ENCODE measurements at places on chromosomes 12 and 14. TPM values are rescaled to one million over a fixed set of nuclear protein-coding genes. Genes with fewer than 3 reads are reported as not detected.

- H3K4me1 ChIP-seq, result peaks cover 26% of the 10 kb centered on the region
- H3K27ac ChIP-seq, result peak overlapping the region; percentile 75
- DNase-seq, result peak; percentile 20
- H3K4me3 ChIP-seq, result peak overlapping the region; percentile 68
- H3K36me3 ChIP-seq, result no peaks in the 10 kb centered on the region
Measured at GRCh38 chr12:1795221-1795784, 25.1 kb upstream of the LRTM2 start.

- DNase-seq, result no peak
- no peaks in the 10 kb centered on the region for H3K36me3 ChIP-seq
- no peak overlapping the region for H3K27ac ChIP-seq
- no peak overlapping the region for H3K4me3 ChIP-seq
Measured at GRCh38 chr12:3055026-3055703, 22.0 kb upstream of the TSPAN9 start.

DNA sequence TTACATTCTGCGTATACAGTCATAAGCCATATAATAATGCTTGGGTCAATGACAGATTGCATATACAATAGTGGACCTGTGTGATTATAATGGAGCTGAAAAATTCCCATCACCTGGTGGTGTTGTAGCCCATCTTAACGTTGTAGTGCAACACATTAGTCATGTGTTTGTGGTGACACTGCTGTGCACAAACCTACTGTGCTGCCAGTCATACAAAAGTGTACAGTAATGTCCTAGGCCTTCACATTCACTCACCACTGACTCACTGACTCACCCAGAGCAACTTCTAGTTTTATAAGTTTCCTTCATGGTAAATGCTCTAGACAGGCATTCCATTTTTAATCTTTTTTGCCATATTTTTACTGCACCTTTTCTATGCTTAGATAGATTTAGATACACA, 194.8 kb upstream of the SEL1L start:
- H3K27ac ChIP-seq, result no peak overlapping the region
- no peak for DNase-seq
- H3K27me3 ChIP-seq, result peaks cover 2% of the 10 kb centered on the region
- no peak overlapping the region for H3K4me3 ChIP-seq
- H3K4me1 ChIP-seq, result no peaks in the 10 kb centered on the region
- H3K36me3 ChIP-seq, result no peaks in the 10 kb centered on the region

DNA sequence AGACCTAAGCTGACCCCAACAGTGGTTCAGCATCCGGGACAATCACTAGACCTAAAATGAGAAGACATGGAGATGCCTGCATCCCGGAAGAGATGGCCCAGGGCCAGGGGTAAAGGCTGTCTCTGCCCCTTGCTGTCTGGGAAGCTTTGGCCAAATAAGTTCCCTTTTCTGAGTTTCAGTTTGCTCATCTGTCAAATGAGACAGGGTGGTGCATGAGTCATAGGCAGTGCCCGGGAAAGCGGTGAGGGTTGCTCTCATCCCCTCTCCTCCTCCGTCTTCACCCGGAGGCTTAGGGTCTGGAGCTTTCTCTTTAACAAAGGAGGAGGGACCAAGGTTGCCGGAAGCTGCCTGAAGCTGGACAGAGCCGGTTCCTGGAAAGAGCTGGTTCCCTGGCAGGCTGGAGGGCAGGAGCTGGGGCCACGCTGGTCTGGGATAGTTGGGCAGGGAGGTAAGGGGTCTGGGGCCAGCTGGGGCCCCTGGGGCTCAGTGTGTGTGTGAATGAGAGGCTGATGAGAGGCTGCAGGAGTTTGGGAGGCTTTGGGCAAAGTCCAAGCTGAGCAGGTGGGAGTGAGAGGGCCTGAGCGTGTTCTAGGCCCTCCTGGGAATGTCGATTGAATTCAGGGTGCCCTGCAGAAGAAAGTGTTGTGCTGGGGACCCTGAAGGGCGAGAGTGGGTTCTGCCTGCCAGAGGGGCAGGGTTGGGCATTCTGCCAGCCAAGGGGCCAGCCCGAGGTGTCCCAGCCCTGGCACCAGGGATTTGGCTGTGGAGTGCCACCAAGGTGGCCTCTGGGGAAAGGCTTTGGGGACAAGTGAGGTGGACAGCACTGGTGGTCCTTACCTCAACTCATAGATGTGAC, at the start of gene SDSL:
Gene SDSL, plus strand, starts transcription at position 351 of the 856 bp plus-strand sequence. CDS start 5,603 bp downstream, outside the sequence.
- peak within 1 kb of the TSS; percentile 94 for H3K4me3 ChIP-seq
- H3K27me3 ChIP-seq, result peaks cover 11% of the 10 kb centered on the region
- DNase-seq, result peak; percentile 47
- no peaks in the 10 kb centered on the region for H3K36me3 ChIP-seq

Gene SLC10A1
- not detected for total RNA-seq

DNA sequence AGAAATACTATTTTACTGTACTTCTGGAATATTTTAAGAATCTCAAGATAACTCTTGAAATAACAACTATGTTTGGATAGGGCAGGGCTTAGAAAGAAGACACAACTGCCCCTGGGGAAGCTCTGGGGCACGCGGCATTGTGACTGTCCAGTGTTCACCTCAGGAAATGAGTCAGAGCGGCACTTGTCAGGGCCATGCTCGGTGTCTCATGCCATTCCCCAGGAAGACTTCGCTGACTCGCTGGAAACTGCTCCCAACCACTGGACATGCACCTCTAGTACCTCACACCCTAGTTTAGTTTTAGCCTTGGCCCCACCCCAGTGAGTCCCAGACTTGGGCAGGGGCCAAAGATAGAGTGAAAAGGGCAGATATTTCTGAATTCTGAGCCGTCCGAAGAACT, 192.0 kb downstream of the TTC7B start:
- H3K27me3 ChIP-seq, result no peaks in the 10 kb centered on the region
- no peaks in the 10 kb centered on the region for H3K36me3 ChIP-seq
- H3K27ac ChIP-seq, result no peak overlapping the region

Gene ACSS3
- total RNA-seq, result not detected

Gene ESPL1
- 90.5 TPM for total RNA-seq

GRCh38 chr12:100154474-100155247, 12.0 kb upstream of the BLTP3B start:
- no peaks in the 10 kb centered on the region for H3K27me3 ChIP-seq
- H3K4me1 ChIP-seq, result peaks cover 3% of the 10 kb centered on the region
- peak overlapping the region; percentile 4 for H3K27ac ChIP-seq
- no peak overlapping the region for H3K4me3 ChIP-seq
- peak; percentile 81 for DNase-seq

Gene ZC2HC1C
- 1.5 TPM for total RNA-seq

DNA sequence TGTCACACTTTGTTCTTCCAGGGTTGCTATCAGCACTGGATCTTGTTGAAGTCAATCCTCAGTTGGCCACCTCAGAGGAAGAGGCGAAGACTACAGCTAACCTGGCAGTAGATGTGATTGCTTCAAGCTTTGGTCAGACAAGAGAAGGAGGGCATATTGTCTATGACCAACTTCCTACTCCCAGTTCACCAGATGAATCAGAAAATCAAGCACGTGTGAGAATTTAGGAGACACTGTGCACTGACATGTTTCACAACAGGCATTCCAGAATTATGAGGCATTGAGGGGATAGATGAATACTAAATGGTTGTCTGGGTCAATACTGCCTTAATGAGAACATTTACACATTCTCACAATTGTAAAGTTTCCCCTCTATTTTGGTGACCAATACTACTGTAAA, 23.7 kb downstream of the VTI1B start:
- H3K4me1 ChIP-seq, result no peaks in the 10 kb centered on the region
- no peak for DNase-seq
- no peaks in the 10 kb centered on the region for H3K27me3 ChIP-seq
- no peak overlapping the region for H3K27ac ChIP-seq

- H3K4me1 ChIP-seq, result no peaks in the 10 kb centered on the region
- H3K27ac ChIP-seq, result no peak overlapping the region
- H3K4me3 ChIP-seq, result no peak overlapping the region
- peaks cover 14% of the 10 kb centered on the region for H3K27me3 ChIP-seq
Measured at GRCh38 chr12:131491916-131492490, 218.9 kb upstream of the SFSWAP start.

GRCh38 chr14:101908795-101909194, 55.6 kb upstream of the DYNC1H1 start:
- H3K27me3 ChIP-seq, result no peaks in the 10 kb centered on the region
- no peak overlapping the region for H3K27ac ChIP-seq
- DNase-seq, result no peak
- H3K4me3 ChIP-seq, result no peak overlapping the region

GRCh38 chr12:211142-211465, 2.9 kb downstream of the SLC6A12 start:
- peaks cover 16% of the 10 kb centered on the region for H3K27me3 ChIP-seq
- H3K4me3 ChIP-seq, result no peak overlapping the region
- no peak for DNase-seq
- no peaks in the 10 kb centered on the region for H3K36me3 ChIP-seq

GRCh38 chr14:33114331-33114730, 175.7 kb downstream of the NPAS3 start:
- no peak overlapping the region for H3K4me3 ChIP-seq
- H3K27me3 ChIP-seq, result no peaks in the 10 kb centered on the region
- no peak for DNase-seq
- H3K36me3 ChIP-seq, result no peaks in the 10 kb centered on the region
- no peak overlapping the region for H3K27ac ChIP-seq

GRCh38 chr12:94230357-94230905, 82.1 kb downstream of the PLXNC1 start:
- peak overlapping the region; percentile 36 for H3K27ac ChIP-seq
- peaks cover 9% of the 10 kb centered on the region for H3K4me1 ChIP-seq
- H3K4me3 ChIP-seq, result peak overlapping the region; percentile 52
- peaks cover 60% of the 10 kb centered on the region for H3K36me3 ChIP-seq

DNA sequence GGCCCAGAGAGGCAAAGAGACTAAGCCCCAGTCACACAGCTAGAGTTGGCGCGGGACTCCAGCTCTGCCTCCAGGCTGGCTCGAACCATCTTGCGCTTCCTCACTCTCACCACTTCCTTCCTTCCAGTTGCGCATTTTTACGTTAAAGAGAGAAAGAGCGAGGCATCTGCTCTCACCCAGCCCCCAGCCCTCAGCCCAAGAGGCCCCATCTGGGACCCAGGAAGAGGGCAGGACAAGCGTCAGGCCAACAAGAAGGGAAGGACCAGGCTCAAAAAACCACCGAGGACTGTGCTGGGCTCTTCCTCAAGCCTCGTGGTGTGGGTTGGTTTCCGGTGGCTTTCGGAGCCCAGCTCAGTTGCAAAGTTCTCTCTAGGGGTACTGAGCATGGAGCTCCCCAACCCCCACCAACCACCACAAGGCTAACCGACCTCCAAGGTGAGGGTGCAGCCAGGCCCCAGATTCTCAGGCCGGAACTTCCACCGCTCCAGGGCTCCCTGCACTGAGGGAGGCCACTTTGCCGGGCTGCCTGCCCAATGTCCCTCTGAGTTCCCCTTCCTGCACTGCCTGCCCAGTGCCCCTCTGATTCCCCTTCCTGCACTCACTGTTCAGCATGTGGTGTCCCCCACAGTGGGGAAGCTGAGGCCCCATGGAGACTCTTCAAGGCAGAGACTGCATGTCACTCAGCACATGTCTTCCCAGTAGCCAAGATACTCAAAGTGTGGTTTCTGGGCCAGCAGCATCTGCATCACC, 35.9 kb downstream of the TESC start:
- peaks cover 67% of the 10 kb centered on the region for H3K4me1 ChIP-seq
- H3K36me3 ChIP-seq, result peaks cover 15% of the 10 kb centered on the region
- peak overlapping the region; percentile 97 for H3K27ac ChIP-seq
- peak; percentile 82 for DNase-seq
- no peaks in the 10 kb centered on the region for H3K27me3 ChIP-seq
- peak overlapping the region; percentile 78 for H3K4me3 ChIP-seq

Gene CLECL1
- 1.0 TPM for total RNA-seq

Gene KLHL33
- 3.6 TPM for total RNA-seq

DNA sequence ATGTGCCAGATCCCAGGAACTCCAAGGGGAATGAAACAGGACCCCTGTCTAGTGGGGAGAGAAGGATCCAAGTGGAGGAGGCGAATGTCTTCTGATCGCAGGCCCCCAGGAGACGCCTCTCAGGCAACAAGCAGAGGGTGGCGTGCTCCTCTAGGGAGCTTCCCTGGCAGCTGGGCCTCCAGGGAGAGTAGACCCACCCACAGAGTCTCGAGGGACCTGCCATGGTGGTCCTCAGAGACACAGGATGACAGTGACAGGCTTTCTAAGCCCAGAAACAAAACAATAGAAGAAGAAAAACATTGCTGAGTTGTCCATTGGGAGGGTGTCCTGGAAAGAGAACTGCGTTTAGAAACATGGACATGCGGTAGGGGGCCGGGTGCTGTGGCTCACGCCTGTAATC, 140.6 kb upstream of the MAP1LC3B2 start:
- H3K27ac ChIP-seq, result no peak overlapping the region
- H3K36me3 ChIP-seq, result peaks cover 1% of the 10 kb centered on the region
- no peak overlapping the region for H3K4me3 ChIP-seq
- DNase-seq, result no peak
- no peaks in the 10 kb centered on the region for H3K4me1 ChIP-seq

DNA sequence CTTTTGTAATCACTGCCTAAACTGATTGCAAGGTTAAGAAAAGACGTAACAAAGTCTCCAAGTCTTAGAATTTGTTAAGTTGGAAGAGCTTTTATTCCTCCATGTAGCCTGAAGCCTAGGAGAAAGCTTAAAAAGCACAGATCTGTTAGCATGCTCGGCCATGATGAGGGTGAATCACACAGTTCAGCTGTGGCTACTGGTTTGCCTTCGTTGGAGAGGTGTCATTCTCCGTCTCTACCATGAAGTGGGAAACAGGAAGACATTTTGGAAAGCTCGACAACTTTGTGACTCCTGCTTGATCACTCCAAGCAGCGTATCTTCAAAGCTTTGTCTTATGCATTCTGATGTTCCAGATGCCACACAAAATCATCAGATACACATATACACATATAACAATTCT, 27.1 kb downstream of the DCP1B start:
- no peak overlapping the region for H3K4me3 ChIP-seq
- H3K27me3 ChIP-seq, result no peaks in the 10 kb centered on the region
- DNase-seq, result no peak
- H3K27ac ChIP-seq, result no peak overlapping the region
- no peaks in the 10 kb centered on the region for H3K4me1 ChIP-seq
- peaks cover 1% of the 10 kb centered on the region for H3K36me3 ChIP-seq

- H3K4me3 ChIP-seq, result no peak overlapping the region
- peaks cover 2% of the 10 kb centered on the region for H3K36me3 ChIP-seq
- no peaks in the 10 kb centered on the region for H3K27me3 ChIP-seq
- DNase-seq, result no peak
- H3K27ac ChIP-seq, result no peak overlapping the region
- no peaks in the 10 kb centered on the region for H3K4me1 ChIP-seq
Measured at GRCh38 chr12:14852880-14853279, 9.6 kb upstream of the ART4 start.

GRCh38 chr14:104210817-104211195, 72.4 kb downstream of the KIF26A start:
- no peak overlapping the region for H3K27ac ChIP-seq
- H3K27me3 ChIP-seq, result peaks cover 1% of the 10 kb centered on the region
- no peaks in the 10 kb centered on the region for H3K4me1 ChIP-seq
- H3K4me3 ChIP-seq, result no peak overlapping the region

Gene RAPGEF3
- 0.94 TPM for total RNA-seq

Gene LBHD2
- not detected for total RNA-seq

- peaks cover 30% of the 10 kb centered on the region for H3K36me3 ChIP-seq
- no peak for DNase-seq
- H3K4me3 ChIP-seq, result no peak overlapping the region
- peaks cover 28% of the 10 kb centered on the region for H3K4me1 ChIP-seq
- no peaks in the 10 kb centered on the region for H3K27me3 ChIP-seq
Measured at GRCh38 chr14:63896278-63896720, 43.5 kb downstream of the SYNE2 start.

Gene PAX9
- total RNA-seq, result not detected

Data from activated naive CD8-positive, alpha-beta T cell treated with anti-CD3 and anti-CD28 coated beads, Interleukin-2, amount 10 ng/mL, durations not matched to agents 7 days and 5 days (primary cell).